ENCODE measurements at places on chromosomes 5 and 9.

DNA sequence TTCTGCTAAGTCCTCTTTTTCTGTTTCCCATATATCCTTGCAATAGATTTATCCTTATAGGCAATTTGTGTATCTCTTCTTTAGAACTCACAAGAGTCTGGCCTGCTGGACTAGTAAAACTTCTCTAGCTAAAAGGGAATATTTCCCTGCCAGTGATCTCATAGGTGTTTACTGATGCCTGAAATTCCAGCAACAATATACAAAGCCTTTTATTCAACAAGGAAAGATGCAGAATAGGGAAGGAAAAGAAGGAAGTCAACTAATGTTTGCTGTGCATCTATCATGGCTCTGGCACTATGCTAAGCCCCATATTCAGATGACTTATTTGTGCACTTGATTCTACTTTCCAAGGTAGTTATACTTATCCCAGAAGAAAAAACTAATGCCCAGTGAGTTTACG lies 160.0 kb upstream of the DMRTA1 start:
- DNase-seq, result no peak

DNA sequence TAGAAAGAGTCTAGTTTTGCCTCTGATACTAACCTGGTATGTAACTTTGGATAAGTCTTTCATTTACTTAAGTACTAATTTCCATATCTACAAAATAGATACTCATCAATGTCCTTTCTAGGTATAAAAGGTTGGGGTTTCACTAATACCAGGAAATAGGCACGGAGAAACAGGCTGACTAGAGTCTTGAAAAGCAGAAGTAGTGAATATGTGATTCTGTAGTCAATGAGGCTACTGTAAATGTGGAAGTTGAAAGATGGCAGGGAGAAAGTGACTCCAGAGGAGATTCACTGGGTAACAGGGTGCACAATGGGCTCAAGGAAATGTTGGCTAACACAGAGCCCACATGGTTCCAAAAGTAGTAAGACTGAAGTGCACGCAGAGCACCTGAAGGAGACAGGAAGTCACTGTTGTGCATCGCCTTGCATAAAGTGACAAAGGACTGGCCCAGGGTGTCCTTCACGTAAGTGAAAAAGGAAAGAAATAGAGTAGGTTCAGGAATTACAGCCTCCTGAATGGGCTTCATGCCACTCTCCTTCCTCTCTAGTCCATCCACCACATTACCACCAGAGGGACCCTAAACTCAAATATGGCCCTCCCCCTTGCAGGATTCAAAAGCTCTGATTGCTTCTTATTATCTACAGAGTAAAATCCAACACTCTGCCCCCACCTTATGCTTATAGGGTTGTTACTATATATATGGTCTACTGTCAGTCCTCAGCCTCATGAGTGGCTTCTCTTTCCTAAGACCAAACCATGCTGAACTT lies 288.0 kb upstream of the SMARCA2 start:
- DNase-seq, result no peak

DNA sequence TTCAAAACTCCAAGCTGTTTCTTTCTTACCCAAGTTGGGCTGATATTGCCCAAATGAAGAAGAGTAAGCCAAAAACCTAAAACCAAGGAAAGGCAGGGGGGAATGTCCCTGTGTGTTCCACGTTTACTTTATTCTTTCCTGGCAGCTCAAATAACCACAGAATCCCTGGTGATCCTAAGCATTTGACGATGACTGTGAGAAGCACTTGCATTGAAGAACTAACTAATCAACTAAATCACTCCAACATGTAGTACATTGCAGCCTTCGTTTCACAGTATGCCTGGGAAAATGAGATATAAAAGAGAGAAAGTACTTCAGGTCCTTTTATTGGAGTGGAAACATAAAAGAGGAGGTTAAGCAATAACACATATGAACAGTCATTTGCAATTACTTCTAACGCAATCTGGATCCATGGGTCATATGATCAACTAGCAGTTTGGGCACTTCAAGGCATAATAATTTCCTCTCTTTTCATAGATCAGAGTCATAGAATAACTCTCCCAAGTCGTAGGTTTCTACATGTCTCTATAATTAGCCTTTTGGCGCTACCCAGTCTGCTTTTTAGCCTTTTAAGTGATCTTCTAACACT lies 338.4 kb downstream of the TMEM167A start:
- DNase-seq, result no peak

- DNase-seq, result no peak
Observed at GRCh38 chr5:68339921-68340321, 124.4 kb downstream of the PIK3R1 start.

- DNase-seq, result peak; percentile 66
Observed at GRCh38 chr5:17187011-17187785, 30.2 kb upstream of the BASP1 start.

GRCh38 chr9:74125941-74126340 lies 371.2 kb upstream of the RORB start:
- DNase-seq, result peak; percentile 57
